Glomerular endothelial cell (primary cell): ENCODE measurements at places on chromosomes 1 and 21.

DNA sequence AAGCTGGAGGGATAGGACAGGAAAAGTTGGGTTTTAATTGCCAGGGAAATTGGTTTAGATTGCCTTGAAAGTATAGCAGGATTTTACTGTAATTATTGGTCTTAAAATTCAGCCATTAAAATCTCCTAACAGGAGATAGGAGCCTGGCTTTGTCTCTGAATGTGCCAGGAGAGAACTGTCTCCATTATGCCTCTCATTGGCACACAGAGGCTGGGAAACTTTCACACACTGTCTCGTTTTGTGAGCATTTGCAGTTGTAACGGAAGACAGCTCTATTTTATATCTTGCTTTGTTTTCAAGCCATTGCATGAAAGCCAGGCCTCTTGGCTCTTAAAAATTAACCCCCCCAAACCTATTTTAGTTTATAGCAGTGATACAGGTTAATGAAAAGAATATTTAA, 12.5 kb downstream of the DNAJC6 start:
- DNase-seq, result no peak

- no peak for DNase-seq
Observed at GRCh38 chr1:117708323-117709248, 102.7 kb downstream of the TENT5C start.

- DNase-seq, result no peak
Observed at GRCh38 chr1:244211559-244211944, 160.5 kb downstream of the ZBTB18 start.

- no peak for DNase-seq
Observed at GRCh38 chr1:78222960-78223358, 177.2 kb downstream of the GIPC2 start.

DNA sequence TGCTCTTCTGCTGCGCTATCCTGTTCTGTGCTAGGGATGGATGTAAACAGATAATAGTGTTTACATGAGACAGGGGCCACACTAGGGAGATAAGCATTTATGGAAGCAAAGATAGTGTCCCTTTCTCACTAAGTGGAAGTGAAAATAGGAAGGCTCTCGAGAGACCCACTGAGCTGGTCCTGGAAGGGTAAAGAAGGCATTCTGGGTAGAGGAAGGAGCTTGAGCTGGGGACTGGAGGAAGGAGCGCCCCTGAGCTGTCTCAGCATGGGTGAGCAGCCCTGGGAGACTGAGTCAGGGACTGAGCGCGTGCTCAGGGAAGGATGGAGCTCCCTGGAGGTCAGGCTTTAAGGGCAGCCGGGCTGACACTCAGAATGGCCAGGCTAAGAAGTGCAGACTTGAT, 93.3 kb downstream of the IGSF21 start:
- no peak for DNase-seq

DNA sequence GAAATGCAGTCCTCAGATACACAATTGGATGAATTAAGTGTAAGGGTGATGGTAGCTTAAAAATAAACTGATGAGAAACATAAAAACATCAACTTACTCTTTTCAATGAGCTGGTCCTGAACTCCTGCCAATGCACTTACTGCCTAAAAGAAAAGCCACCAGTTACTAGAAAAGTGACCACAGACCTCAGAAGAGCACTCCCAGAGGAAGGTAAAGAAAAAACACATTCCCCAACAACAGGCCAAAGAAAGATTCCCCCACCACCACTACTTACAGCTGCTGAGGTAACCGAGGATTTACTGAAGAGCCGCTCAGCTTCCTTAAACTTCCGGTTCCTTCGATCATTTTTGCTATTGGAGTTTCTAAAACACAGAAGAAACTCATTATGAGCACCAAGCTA, 5.4 kb downstream of the MEAF6 start:
- no peak for DNase-seq

GRCh38 chr1:114075546-114076242, 78.0 kb downstream of the SYT6 start:
- no peak for DNase-seq

DNA sequence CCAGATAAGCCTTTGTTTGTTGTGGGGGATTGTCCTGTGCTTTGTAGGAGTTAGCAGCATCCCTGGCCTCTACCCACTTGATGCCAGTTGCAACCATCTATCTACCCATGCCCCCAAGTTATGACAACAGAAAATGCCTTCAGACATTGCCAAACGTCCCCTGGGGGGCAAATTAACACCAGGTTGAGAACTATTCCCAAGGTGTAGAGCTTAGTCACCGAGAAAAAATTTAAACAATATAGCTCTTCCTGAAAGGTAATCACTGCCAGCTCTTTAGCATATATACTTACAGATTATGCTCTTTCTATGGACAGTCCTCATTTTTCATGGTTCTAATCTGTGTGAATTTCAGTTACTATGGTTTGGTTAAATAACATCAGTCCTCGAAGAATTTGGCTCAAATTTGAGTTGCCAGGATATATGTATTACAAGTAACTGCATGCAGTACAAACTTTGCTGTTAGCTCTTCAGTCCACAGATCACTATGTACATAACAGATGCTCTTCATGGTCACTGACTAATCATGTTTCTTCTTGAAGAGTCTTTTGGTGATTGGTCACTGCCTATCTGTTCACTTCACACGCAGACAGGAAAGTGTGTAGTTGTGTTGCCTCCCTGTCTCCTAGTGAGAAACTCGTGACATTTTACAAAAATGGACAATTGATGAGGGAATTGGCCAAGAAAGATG, 25.2 kb downstream of the MAPKAPK2 start:
- DNase-seq, result no peak

DNA sequence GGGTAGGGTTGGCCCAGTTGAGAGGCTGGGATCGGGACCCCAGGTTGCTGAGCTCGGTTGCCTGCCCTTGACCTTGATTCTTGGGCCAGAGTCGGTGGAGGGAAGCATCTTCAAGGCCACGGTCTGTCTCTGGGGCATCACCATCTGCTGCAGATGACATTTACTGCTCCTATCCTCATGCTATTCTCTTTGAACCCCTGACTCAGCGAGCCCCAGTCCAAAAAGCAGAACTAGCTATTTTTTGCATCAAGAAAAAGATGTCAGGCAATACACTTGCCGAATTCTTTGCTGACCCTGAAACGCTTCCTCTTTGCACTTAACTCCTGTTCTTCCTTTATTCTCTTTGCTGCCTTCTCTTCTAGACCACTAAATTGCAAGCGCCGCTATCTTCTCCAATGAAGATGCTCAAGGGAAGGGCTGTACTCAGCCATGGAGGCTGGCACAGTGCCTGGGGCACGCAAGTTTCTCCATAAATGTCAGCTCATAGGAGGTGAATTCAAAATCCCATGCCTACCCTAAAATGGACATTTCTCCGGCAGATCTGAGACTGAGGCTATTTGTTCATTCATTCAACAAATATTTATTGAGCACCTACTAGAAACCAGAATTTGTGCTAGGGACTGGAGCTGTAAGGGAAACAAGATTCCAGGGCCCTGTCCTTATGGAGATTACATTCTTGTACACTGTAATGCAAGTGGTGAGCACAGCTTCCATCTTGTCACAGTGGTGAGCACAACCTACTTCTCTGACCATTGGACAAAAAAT, 20.5 kb upstream of the CAPZB start:
- no peak for DNase-seq

- no peak for DNase-seq
Observed at GRCh38 chr1:99786751-99787501, 20.5 kb upstream of the FRRS1 start.

- DNase-seq, result no peak
Observed at GRCh38 chr1:203084588-203085527, 954 bp downstream of the MYOG start.

DNA sequence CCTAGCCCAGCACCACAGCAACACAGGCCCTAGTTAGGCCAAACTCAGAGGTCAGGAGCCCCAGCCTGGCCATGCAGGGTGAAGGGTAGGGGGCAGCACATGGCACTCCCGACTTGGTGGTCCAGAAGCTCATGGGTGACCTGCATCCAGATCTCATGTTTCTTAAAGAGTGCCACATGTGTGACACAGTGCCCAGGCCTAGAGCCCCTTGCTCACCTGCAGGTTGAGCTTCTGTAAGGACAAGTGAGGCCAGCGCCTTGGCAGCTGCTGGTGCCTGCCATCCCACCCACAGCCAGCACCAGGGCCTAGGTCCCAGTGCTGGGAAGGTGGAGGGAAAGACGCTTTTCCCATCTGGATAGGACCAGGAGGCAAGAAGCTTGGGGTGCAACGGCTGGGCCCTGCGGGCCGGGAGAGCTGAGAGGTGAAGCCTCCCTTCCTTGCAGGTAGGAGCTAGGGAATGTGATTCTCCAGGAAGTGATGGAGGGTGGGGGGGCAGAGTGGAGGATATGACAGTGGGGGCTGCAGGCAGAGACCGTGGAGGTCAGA, 6.5 kb downstream of the SHISA4 start:
- DNase-seq, result no peak

- no peak for DNase-seq
Observed at GRCh38 chr1:226568077-226568831, 19.7 kb downstream of the STUM start.

- no peak for DNase-seq
Observed at GRCh38 chr1:159076438-159077119, at the start of gene AIM2. TSS of gene AIM2 (minus strand) at chr1:159076766. CDS start at chr1:159073499, 3,267 bp downstream.

- no peak for DNase-seq
Observed at GRCh38 chr21:41164981-41165655, 2.8 kb upstream of the BACE2 start.

DNA sequence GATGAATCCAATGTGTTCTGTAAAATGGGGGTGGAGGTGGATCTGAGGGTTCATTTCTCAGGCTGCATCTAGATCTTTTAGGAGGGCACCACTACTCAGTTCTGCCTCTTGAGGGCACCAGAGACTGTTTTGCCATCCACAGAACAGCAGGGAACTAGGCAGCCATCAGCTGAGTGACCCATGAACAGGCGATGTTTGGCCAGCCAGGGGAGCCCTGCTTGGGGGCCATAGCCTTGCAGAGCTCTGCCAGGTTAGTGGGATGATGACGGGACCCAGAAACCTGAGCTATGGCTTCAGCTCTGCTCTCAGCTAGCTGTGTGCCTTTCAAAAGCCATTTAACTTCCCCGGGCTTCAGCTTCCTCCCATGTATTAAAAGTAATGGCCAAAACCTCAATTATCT, 13.4 kb upstream of the NOS1AP start:
- DNase-seq, result peak; percentile 57

GRCh38 chr1:192476802-192477298, 98.7 kb upstream of the RGS1 start:
- DNase-seq, result no peak

GRCh38 chr21:42518626-42519025, 5.0 kb downstream of the SLC37A1 start:
- DNase-seq, result no peak

GRCh38 chr1:54480525-54480848, 67.5 kb upstream of the ACOT11 start:
- no peak for DNase-seq

DNA sequence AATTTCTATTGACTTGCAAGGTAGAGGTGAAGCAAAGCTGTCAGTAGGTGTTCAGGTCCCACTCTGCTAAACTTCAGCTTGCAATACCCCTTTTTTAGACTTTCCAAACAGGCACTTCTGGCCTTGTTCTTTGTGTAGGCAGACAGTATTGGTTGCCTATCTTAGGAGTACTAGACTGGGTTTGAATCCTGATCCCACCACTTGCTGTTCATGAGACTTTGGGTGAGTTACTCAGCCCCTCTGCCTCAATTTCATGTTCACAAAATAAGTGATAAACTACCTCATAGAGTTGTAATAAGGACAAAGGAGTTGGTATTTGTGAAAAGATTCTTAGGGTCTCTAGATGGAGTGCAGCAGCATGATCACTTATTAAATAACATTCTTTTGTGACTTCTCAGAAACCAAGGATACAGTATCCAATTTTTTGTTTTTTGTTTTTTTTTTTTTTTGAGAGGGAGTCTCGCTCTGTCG, 5.2 kb downstream of the RCC1 start:
- DNase-seq, result no peak

DNA sequence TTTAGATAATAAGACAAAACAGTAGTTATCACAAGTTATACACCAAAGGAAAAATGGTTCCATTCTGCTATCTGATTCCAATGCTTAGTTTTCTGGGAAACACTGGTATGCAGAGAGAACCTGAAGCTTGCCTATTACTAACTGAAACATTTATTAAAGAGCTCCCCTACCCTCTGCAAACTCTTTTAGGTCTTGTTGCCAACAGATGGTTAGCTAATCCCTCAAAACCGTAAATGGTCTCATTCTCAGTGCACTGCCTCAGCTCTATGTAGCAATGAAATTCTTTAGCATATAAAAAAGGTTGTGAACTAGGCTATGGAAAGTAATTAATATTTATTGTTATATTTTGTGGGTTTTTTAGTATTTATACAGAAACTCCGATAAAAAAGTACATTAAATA, 20.4 kb downstream of the C21orf91 start:
- DNase-seq, result no peak

DNA sequence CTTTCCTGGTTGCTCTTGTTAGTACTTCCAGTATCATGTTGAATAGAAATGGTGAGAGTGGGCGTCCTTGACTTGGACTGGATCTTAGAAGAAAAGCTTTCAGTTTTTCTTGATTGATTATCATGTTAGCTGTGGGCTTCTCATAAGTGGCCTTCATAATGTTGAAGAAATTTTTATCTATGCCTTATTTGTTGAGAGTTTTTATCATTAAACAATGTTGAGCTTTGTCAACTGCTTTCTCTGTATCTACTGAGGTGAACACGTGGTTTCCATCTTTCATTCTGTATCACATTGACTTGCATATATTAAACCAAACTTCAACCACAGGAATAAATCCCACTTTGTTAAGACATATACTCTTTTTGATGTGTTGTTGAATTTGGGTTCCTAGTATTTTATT, 29.4 kb downstream of the PRKAB2 start:
- DNase-seq, result no peak

DNA sequence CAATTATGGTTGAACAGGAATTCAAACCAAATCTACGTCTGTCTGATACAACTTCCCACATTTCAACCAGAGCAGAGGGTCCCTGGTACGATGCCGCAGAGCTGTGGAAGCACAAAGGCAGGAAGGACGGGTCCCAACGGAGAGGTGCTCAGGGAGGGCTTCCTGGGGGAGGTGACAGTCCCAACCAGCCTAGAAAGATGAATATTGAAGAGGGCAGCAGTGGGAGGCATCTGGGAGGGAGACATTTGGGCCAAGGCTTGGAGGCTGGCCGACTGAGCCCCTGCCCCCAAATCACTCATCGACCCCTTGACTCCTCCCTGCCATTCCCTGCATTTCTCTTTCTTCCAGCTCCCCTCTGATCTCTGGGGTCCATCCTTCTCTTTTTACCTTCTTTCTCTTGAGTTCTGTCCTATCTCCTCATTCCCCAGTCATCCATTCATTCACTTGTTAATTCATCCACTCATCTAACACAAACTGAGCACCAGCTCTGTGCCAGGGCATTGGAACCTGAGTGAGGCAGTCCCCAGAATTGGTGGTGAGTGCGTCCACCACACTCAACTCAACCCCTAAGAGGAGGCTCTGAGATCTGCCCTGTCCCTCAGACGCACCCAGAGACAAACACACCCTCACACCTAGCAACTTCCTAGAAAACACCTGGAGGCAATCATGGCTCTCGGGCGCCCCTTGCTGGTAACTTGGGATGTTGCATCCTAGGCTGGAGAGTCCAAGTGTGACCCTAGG, 13.2 kb upstream of the CELA3B start:
- no peak for DNase-seq
